NCI-H345 (cell line): ENCODE measurements at places on chromosomes 1 and 21.

DNA sequence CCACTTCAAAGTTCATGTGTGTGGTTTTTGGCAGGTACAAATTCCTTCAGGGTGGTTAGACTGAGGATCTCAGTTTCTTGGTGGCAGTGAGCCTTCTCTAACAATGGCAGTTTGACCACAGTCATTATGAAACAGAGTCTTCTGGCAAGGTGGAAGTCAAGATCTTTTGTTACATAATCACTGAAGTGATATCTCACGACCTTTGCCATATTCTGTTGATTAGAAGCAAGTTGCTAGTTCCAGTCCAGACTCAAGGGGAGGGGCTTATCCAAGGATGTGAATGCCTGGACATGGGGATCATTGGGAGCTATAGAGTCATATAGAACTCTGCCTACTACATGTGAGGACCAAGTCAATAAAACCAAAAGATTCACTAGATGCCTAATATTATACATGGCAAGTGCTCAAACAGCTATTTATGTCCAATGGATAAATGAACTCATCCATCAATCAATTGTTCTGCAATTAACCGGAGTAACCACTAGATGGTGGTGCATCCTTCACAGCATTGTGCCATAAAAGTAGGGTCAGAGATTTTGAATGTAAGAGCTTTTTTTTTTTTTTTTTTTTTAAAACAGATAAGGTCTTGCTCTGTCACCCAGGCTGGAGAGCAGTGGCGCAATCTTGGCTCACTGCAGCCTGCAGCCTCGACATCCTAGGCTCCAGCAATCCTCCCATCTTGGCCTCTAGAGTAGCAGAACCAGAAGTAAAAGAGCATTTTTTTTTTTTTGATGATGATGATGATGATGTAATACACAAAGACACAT, 131.9 kb downstream of the CRB1 start:
- DNase-seq = peak; percentile 32

DNA sequence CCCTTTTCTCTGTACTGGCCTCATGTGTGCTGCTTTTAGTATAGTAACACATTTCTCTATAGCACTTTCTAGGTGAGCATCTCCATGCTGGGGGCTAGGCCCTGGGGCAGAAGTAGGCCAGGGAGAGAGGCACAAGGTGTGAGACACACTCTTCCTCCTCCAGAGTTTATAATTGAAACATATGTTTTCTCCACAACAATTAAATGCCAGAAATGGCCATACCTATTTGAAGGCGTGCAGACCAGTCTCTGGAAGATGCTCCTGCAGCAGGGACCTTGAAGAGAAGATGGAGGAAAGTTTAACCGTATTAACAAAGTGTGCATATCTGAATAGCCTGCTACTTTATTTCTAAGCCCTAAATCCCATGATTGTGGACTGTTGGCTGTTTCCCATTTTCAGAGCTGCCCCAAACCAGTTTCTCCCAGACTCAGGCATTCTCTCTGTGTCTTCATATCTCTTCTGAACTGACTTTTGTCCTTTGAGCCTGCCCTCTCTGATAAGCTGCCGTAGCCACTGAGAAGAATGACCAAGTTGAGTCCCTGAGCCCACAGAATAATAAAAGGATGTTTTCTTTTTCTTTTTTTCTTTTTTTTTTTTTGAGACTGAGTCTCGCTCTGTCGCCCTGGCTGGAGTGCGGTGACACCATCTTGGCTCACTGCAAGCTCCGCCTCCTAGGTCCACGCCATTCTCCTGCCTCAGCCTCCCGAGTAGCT, 81.3 kb downstream of the LRRC8D start:
- no peak for DNase-seq

- DNase-seq = no peak
Measured at GRCh38 chr1:207937204-207937603, 26.3 kb upstream of the CD34 start.

GRCh38 chr1:168381850-168382249, 101.2 kb downstream of the TBX19 start:
- no peak for DNase-seq

GRCh38 chr1:180003026-180003695, 48.6 kb downstream of the CEP350 start:
- DNase-seq = no peak

- no peak for DNase-seq
Measured at GRCh38 chr1:228452194-228453021, 34.8 kb upstream of the RNF187 start.

- no peak for DNase-seq
Measured at GRCh38 chr1:157092831-157093230, 6.8 kb downstream of the ETV3L start.

DNA sequence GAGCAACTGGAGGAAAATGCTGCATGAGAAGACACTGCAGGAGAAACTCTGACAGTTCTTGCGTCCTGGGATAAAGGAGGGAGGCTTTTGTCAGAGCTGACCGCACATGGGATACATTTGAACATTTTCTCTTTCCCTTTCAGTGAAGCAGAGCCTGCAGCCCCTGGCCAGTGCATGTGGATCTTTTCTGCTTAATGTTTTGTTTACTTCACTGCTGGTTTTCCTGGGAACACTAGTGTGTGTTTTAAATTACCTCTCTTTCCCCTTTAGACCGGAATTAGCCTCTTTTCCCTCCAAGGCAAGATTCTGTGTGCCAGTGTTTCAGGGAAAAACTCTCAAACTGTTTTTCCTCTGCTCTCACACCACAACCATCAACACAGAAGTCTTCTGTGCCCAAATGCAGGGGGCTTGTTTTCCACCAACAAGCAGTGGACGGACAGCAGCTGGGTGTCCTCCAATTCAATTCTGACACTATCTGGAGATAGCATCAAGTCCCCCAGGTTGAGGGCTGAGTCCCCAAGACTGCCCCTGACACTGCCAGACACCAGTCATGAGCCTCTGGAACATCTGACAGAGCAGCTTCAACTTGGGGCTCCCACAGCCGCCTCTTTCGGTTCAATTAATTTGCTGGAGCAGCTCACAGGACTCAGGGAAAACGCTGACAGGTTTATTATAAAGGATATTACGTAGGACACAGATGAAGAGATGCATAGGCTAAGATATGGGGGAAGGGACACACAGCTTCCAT, 136.2 kb downstream of the RHOU start:
- DNase-seq = no peak
